Activated gamma-delta T cell treated with anti-CD3 and anti-CD28 coated beads, Interleukin-2, amount 50 U/mL, for 16 hours (primary cell): ENCODE measurements at places on chromosomes 3 and 15.

DNA sequence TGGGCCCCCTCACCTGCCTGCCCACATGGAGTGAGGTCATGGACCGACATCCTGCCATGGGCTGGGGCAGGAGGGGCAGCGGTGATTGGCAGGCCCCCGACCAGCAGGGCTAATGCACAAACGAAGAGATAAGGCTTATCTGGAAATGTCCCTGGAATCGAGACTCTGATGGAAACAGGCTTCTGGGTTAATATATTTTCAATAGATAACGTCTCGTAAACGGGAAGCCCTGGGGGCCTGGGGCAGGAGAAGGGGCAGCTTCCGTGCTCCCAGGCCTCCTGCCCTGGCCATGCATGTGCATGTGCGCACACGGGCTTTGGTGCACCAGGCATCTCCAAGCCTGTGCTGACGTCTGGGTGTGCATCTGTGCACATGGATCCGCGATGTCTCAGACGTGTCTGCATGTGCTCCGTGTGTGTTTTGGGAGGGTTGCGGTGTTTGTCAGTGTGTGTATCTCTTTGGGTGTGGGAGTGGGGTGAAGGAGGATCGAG, 55.1 kb downstream of the DNAJB8 start:
- DNase-seq, result no peak

DNA sequence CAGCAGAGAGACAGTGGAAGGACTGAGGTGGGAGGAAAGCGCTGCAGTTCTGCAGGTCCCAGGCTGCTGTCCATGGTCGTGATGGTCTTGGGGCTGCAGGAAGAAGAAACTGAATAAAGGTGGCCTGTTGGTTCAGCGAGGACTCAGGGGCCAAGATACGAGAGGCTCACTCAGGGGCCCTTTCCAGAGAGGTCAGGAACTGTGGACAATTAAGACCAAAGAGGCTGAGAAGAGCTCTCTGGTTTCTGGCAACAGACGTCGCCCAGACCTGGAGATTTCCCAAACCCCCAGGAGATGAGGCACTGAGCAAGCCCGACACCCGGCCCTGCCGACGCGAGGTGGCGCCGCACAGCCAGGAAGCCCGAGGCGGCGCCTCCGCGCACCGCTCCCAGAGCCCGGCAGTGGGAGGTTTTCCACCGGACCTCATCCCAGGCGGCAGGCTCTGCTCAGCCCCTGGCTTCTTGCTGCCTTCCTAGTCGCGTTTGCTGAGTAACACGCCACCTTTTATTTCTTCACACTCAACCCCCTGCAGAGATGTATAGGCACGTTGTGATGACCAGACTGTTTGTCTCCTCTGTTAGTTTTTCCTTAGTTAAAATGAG, 56.4 kb upstream of the ARRDC4 start:
- no peak for DNase-seq

GRCh38 chr3:135175728-135176277, 380.7 kb downstream of the EPHB1 start:
- DNase-seq, result no peak

- DNase-seq, result no peak
These were observed 75.3 kb downstream of the SSR3 start for GRCh38 chr3:156479604-156480003.

DNA sequence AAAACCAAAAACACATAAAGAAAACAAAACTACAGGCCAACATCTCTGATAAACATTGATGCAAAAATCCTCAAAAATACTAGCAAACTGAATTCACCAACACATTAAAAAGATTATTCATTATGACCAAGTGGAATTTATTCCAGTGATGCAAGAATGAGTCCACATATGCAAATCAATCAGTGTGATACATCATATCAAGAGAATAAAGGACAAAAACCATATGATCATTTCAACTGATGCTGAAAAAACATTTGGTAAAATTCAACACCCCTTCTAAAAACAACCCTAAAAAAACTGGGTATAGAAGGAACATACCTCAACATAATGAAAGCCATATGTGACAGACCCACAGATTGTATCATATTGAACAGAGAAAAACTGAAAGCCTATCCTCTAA, 265.6 kb upstream of the DCBLD2 start:
- DNase-seq, result no peak

GRCh38 chr15:85116925-85117646, 135.4 kb downstream of the PDE8A start:
- no peak for DNase-seq

GRCh38 chr3:30526031-30526430, 80.4 kb upstream of the TGFBR2 start:
- DNase-seq, result no peak

DNA sequence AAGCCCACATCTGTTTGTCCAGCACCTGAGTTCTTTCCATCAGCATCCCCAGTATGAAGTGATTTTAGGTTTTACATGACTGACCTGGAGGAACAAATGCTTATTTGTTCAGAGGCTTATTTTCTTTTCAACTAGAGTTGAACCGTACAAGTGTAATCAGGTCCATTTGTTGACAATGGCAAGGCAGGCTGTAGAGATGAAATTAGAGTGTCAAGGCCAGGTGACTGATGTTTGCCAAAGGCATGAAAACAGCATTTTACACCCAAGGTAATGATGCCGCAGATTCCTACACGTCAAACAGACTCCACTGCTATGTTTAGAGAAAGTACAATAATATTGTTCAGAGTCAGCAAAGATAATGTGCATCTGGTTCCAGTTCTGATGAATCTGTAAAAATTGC, 96.5 kb downstream of the KCNAB1 start:
- DNase-seq, result no peak

DNA sequence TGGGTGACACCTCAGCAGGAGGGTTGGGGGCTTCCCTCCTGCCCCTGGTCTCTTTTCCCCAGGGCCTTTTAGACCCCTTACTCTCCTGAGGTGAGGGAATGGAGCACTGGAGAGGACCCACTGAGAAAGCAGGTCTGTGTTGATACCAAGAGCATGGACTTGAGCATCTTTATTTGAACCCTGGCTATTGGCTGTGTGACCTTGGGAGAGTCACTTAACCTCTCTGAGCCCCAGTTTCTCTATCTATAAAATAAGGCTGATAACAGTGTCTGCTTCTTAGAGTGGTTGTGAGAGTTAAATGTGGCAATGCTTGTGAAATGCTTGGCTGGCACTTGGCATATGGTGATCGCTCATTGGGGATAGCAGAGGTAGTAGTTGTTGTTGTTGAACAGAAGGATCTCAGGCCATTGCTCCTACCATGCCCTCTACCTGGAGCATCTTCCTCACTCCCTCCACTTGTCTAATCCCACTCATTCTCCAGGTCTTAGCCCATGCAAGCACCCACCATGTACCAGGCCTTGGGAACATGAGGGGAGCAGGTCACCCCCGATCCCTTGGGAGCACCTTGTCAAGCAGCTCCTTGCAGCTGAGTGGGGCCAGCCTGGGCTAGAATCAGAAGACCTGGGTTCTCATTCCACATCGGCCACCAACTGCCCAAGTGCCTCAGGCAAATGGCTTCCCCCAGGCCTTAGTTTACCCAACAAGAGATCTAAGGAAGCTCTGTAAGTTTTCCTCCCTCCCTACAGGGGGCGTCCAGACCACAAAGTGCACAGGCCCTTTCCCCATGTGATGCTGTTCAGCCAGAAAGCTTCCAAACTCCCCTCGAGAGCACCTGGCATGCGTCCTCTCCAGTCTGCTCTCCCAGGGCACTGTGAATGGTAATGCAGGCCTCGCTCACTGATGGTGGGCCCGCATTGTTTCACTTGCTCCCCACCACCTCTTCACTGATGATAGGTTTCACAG, 96.7 kb downstream of the LSM3 start:
- DNase-seq, result no peak

- DNase-seq, result no peak
These were observed 570 bp downstream of the SACM1L start for GRCh38 chr3:45689787-45690145.

DNA sequence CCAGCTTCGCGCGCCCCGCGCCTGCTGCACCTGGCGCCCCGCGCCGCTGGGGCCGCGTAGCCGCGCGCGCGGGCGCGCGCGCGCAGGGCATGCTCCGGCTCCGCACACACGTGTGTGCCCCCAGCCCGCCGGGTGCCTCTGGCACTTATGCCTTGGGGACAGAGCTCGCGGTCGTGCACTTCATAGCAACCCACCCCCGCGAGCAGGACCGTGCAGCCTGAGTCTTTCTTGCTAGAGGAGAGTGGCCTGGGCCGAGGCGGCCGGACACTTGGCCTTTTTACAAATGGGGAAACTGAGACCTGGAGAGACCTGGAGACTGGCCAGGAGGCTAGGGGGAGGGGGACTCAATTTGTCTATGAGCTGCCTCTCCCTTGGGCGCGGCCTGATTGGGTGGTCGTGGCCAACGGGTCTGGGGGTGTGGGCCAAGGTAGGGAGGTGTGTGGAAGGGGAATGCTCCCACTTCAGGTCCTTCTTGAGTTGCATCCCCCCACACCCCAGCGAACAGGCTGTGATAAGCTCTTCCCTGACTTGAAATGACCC, 562 bp downstream of the NBEAL2 start:
- no peak for DNase-seq

DNA sequence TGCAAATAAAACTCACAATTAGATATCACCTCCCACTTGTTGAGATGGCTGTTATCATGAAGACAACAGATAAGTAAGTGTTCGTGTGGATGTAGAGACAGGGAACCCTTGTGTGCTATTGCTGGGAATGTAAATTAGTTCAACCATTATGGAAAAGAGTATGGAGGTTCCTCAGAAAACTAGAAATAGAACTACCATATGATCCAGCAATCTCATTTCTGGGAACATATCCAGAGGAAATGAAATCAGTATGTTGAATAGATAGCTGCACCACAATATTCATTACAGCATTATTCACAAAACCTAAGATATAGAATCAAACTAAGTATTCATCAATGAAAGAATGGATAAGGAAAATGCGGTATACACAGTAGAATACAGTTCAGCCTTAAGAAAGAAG, 418.7 kb upstream of the CNTN6 start:
- no peak for DNase-seq

DNA sequence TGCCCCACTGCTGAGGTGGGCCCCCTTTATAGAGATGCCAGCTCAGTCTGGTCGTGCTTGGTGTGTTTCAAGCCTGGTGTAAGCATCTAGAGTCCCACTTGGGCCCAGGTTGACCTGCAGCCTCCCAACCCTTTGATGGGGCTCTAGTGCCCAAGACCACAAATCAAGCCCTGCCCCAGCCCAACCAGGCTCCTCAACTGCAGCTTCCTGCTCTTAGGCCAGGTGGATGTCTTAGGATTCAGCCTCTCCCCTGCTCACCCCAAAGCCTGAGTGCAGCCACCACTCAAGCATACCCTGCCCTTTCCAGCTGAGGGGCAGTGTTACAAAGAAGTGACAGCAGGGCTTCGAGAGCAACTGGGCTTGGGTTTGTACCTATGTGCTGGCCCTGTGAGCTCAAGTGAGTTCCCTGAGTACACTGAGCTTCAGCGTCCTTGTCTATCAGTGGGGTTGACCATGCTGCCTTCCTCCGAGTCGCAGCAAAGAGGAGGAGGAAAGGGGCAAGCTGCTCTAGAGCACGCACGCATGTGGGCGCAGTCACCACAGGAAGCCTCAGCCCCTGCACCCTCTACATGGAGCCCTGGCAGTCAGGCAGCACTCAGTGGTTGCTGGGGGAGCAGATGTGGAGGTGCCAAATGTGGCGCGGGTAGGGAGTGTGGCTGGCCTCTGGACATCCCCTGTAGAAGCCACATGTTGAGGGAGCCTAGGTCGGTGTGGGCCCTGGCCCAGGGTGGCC, 120.7 kb downstream of the EEFSEC start:
- no peak for DNase-seq

DNA sequence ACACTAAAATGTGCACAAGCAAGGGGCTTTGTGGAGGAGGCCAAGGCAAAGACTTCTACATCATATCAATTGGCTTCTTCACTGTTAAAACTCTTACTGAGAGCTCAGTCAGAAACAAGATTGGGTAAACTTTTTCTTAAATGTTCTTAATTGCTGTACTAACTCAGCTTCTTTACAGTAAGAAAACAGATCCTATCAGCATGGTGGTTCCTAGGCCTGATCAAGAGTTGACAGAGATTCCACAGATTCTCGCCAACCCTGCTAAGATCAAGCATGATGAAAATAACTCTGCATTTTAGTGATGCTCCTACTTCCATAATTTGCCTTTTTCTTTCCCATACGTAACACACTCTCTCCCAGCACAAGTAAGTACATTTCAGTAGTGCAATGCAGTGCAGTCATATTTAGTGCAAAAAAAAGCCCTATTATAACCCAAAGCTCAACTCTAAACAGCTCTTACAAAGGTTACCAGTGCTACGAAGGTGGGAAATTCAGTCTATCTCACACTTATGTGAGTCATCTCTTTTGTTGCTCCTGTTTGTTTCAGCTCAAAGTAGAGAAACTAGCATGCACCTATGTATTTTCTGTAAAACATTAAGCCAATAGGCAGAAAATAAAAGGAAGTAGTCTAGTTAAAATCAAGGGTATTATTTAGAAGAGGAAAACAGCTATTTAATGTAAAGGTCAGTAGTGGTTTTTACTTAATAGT, 29.9 kb downstream of the TIGIT start:
- no peak for DNase-seq

DNA sequence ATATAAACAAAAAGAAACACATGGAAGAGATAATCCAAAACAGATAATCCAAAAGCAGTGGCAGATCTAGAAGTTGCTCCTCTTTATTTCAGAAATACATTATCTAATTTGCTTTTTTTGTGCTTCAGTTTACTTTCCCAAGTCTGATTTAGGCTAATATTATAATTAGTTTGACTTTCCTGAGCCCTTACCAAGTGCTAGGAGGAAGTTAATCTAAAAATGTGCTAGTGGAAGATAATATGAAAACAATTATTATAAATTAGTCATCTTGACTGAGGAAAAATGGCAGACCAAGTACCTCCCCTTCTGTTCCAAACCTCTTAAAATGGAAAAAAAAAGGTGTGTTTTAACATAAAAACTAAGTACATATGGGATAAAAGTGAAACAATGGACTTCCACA, 17.5 kb downstream of the SLC9A9 start:
- DNase-seq, result no peak

GRCh38 chr3:143536817-143537535, 311.3 kb downstream of the SLC9A9 start:
- no peak for DNase-seq

- DNase-seq, result no peak
These were observed 6.5 kb downstream of the RUBCN start for GRCh38 chr3:197730200-197730599.

DNA sequence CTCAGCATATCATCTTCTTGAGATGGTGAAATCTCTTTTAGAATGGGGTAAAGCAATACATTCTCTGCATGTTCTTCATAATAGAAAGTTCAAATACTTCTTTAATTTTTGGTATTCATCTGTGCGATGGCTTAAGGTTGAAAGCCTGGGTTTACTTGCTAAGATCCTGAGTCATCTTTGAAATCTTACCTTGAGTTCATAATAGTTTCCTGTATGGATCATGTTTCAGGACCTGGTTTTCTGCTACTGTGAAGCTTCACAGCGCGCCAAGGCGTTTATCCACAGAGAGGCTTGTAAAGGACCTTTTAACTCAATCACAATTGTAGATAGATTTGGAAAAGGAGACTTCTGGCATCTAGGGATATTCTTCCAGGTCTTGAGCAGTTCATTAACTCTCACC, 39.0 kb downstream of the MED12L start:
- DNase-seq, result no peak

DNA sequence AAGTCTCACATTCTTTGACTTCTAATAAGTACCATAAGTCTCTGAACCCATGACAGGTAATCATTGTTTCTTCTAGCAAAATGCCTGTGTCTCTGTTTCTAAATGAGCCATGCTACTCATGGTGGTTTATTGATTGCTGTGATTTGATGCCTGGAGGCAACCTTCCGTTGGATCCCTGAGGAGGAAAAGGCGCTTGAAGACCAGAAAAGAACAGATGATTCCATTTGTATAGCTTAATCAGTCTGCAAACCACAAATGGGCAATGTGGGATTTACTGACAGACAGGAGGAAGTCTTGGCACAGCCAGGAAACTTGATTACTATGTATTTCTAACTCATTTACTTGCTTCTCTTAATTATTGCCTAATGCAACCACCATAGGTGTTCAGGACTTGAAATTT, 103.1 kb upstream of the MRPL3 start:
- DNase-seq, result no peak
